ENCODE measurements at places on chromosomes 16 and 17. TPM values are rescaled to one million over a fixed set of nuclear protein-coding genes. Genes with fewer than 3 reads are reported as not detected.

GRCh38 chr16:83113317-83113716, 486.5 kb downstream of the CDH13 start:
- no peaks in the 10 kb centered on the region for H3K4me1 ChIP-seq
- no peak for DNase-seq
- no peaks in the 10 kb centered on the region for H3K27me3 ChIP-seq
- H3K36me3 ChIP-seq = no peaks in the 10 kb centered on the region
- H3K4me3 ChIP-seq = no peak overlapping the region

The RUNDC1 gene
- 13.8 TPM for total RNA-seq

DNA sequence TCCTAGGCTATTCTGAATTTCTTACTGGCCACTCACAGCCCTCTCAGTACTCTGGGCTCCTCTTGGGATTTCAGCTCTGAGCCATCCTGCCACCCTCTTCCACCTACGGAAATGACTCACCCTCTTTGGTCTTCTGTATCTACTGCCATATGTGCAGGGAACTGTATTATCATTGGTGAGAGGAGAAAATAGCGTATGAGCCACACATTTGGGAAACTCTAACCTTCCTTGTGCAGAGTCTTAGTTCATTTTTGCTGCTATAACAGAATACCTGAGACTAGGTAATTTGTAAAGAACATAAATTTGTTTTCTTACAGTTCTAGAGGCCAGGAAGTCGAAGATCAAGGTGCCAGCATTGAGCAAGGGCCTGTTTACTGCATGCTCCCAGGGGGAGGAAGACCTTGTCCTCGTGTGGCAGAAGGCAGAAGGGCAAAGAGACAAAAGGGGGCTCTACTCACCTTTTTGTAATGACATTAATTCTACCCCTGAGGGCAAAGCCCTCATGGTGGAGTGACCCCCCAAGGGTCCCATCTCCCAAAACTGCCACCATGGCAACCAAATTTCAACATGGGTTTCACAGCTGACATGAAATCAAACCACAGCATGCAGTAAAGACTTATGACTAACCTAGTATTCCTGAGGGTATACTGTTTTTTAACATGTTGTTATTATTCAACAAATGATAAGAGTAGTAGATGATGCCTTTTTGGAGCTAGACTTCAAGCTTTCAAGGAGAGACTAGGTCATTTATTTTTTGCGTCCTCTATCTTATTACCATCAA, 191.8 kb downstream of the PRKCA start:
- no peak overlapping the region for H3K4me3 ChIP-seq
- DNase-seq = no peak
- no peaks in the 10 kb centered on the region for H3K36me3 ChIP-seq
- no peaks in the 10 kb centered on the region for H3K27me3 ChIP-seq

- no peak overlapping the region for H3K27ac ChIP-seq
- no peak for DNase-seq
- H3K36me3 ChIP-seq = no peaks in the 10 kb centered on the region
These were observed 88.4 kb upstream of the GNAO1 start for GRCh38 chr16:56102906-56103305.

The UNK gene
- 18.9 TPM for total RNA-seq

DNA sequence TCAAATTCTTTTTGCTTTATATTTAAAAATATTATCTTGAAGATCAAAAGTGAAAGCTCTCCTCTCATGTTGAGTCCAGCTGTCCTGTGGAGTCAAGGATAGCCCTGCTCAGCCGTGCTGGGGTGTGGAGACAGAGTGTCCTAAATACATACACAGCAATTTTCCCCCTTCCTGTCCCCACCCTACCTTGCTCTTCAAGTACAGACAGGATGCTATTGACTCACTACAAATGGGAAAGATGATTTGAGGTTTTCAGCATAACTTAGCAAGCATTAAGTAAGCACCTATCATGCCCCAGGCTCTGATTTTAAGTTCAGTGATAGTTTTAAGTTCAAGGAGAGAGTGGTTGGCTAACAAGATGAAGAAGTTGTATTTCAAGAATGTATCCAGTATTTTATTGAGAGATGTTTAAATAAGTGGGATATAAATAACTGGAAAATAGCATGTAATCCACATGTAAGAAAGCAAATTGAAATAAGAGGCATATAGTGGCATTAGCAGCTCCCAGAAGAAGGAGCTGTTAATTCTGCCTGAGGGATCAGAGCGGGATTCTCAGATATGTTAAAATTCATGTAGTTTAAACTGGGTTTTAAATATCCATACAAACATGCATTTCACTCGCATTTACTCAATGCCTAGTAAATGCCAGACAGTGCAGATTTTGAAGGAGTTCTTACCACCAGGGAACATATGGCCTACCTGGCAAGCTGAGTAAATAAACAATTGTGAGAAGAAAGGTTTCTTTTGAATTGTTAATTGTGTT, 183.5 kb upstream of the ANKFN1 start:
- no peaks in the 10 kb centered on the region for H3K4me1 ChIP-seq
- no peak for DNase-seq
- no peaks in the 10 kb centered on the region for H3K27me3 ChIP-seq
- no peak overlapping the region for H3K27ac ChIP-seq

- no peak overlapping the region for H3K27ac ChIP-seq
- H3K27me3 ChIP-seq = no peaks in the 10 kb centered on the region
- peaks cover 5% of the 10 kb centered on the region for H3K36me3 ChIP-seq
- H3K4me1 ChIP-seq = peaks cover 11% of the 10 kb centered on the region
- DNase-seq = no peak
These were observed 8.8 kb downstream of the ANKRD40CL start for GRCh38 chr17:50758524-50758923.
